ENCODE measurements at places on chromosomes 1 and 21.

- no peak for DNase-seq
These were observed 4.3 kb downstream of the ADAMTS1 start for GRCh38 chr21:26840912-26841311.

- no peak for DNase-seq
These were observed 5.0 kb upstream of the AHCYL1 start for GRCh38 chr1:109979489-109980091.

DNA sequence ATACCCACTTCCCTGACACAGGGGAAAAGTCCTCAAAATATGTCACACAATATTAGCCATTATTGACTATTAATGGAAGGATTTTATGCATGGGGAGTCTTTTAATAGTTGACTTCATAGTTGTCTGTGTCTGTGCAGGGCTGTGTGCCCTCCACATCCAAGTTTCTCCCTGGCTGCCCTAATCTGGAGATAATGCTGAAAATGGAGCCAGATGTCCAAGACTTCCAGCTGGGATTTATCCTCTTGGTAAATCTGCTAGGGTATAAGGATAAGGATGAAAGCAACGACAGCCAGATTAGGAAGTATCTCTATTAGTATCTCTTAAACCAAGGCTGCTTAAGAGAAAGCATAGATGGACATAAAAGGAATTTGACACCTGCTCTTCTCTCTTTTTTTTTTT is 42.1 kb downstream of the CDK18 start:
- DNase-seq = no peak

DNA sequence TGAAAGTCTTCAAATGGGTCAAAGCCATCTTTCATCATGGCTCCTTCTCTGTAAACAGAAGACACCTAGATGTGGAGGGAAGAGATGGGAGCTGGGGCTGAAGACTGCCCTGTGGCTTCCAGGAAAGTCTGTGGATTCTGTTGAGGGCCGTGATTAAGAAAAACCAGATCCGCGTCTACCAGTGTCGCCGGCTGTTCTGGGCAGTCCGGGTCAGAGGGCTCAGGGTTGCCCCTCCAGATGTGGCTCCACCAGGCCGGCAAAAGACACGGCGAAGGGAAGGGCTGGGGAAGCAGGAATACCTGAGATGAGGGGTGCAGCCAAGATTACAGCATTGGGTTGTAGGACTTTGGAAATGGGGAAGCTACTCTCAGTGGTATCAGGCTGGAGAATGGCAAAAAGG is 162.6 kb downstream of the RHOU start:
- DNase-seq = no peak

GRCh38 chr1:110390096-110390495 is 730 bp downstream of the SLC16A4 start:
- DNase-seq = no peak

DNA sequence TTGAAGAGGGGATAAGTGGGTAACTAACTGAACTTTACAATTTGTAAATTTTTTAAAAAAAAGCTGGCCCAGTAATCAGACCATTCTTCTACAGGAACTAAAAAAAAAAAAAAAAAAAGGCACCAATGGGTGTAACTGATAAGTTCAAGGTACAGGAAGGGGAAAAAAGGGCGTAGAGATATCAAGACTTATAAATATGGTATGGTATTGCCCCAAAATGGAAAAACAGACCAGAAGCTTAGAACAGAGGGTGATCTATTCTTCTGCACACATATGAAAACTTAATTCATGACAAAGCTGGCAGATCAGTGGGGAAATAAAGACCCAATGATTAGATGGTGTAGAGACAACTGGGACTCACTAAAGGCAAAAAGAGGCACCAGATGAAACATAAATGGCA is 58.9 kb downstream of the LHX4 start:
- no peak for DNase-seq

All from NCI-H187 (cell line).